ENCODE measurements at places on chromosomes 3 and 15.

- DNase-seq, result no peak
These were observed 393.1 kb upstream of the ATP11B start for GRCh38 chr3:182399978-182400737.

GRCh38 chr15:85025516-85026251 is 44.0 kb downstream of the PDE8A start:
- DNase-seq, result no peak

DNA sequence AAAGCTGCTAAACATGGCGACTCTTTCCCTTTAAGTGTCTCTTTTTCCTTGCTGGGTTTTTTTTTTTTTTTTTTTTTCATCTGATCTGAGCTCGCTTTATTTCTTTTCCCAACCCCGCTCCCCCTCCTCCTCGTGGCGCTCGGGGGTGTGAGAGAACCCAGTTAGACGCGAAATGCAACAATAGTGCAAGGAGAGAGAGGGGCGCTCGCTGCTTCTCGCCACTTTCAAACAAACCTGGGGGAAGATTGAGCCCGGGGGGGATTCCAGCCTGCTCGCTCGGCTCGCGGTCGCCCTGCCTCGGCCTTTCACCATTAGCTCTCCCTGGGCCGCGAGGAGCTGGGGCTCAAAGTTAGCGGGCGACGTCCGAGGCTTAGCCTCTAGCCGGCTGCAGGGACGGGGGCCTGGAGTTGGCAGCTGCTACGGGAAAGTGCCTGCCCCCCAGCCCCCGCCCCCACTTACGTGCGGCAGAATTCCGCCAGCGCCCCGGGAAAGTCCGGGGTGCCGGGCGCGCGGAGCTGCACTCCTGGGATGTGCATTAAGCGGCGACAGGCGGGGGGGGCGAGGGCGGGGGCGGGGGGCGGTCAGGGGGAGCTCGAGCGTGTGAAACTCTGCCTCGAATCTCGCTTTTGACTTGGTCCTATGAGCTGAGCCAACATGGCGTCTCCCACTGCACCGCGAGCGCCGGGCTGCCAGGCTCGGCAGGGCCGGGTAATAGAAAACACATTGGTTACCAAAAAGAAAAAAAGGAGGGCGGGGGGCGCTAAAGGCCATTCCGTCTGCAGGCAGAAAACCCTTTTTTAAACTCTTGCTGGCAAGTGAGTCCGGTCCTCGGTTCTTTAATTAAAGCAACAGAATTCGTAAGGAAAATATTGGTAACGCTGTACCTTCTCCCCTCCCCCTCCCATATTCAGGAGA is 10.4 kb downstream of the NR2F2 start:
- DNase-seq, result peak; percentile 47

GRCh38 chr3:135558150-135558783 is 407.3 kb upstream of the PPP2R3A start:
- DNase-seq, result no peak

- no peak for DNase-seq
These were observed 36.5 kb downstream of the ATOSA start for GRCh38 chr15:52642386-52643361.

- no peak for DNase-seq
These were observed 113.8 kb upstream of the RAD18 start for GRCh38 chr3:9077029-9077428.

GRCh38 chr15:73326157-73326556 is 42.6 kb downstream of the HCN4 start:
- no peak for DNase-seq

Measured in NCI-H1694 treated with DMSO at 0.1 percent for 48 hours (cell line).